Activated CD4-positive, CD25-positive, alpha-beta regulatory T cell treated with anti-CD3 and anti-CD28 coated beads, Interleukin-2, amount 50 U/mL, for 72 hours (primary cell): ENCODE measurements at places on chromosomes 5 and 9.

GRCh38 chr5:53019320-53019719, 30.2 kb downstream of the ITGA2 start:
- no peak for DNase-seq

- DNase-seq: no peak
These were observed 330.2 kb downstream of the OSTF1 start for GRCh38 chr9:75418518-75418917.

DNA sequence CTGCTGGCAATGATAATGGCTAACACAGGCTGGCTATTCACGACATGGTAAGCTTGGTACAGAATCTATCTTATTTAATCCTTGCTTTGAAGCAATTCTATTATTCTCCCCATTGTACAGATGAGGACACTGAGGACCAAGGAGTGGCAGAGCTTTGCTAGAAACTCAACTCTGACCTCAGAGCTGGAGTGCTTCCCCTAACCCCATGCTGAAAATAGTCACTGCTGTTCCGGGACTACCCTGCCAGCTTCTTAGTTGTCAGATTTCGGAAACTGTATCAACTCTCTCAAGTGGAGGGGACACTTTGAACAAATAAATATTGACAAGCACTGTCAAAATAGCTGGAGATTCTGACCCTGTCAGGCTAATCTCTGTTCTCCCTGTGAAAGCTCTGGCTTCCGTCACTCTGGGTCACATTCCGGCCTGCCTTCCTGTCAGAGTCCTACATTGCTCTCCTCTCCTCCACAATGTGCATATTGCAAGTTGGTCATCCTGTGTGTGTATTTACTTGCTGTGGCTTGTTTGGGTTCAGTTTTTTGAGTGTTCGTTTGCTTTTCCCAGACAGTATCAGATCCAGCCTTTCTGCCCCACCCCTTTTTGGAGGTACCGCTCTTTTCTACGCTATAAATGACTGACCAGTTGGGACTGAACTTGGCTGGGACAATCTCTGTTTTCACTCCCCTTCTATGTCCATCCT, 134.3 kb upstream of the MAP1B start:
- no peak for DNase-seq

DNA sequence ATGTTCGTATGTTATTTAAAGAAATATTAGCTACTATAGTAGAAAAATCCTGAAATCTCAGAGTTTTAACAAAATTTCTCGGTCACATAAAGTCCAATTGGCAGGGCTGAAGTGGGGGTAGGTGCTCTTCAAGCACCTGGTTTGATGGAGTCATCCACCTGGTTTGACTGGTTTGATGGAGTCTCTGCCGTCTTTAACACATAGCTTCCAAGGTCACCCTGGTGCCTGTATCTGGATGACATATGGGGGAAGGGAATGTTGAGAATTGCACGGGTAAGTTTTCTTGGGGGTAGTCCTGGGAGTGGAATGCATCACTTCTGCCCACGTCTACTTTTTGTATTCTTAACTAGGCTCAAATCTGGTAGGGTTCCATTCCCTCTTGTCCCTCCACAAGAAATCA, 351.2 kb downstream of the SH3GL2 start:
- no peak for DNase-seq

DNA sequence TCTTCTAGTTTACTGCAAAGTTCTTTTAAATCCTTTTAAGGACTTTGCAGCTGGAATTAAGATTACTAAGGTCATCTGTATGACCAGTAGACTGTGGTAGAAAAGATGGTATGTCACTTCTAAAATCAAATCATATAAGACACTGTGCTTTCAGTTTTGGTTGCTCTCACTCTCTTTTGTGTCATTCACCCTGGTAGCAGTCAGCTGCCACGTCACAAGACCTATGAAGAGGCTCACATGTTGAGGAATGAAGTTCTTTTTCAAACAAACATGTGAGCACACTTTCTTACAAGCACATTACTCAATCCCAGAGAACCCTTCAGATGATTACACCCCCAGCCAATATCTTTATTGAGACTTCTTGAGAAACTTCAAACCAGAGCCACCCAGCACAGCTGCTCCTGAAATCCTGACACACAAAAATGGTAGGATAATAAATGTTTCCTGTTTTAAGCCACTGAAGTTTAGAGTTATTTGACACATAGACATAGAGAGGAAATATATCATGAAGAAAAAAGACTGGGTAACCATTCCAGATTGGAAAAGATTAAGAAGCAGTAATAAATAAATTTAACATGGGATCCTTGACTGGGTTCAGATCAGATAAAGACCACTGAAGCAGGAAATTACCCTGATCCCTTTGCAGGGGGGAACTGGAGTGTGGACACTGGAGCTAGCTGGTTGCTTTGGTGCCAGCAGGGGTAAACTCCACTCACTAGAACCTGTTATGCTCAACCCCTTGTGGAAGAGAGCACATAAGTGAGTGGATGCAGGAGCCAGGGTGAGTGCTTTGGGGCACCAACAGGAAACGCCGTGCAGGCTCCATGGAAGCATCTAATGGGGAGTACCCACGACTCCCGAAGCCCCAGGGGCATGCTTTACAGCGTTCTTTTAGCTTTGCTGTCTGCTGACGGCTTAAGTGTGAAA, 64.1 kb downstream of the SLCO4C1 start:
- no peak for DNase-seq

DNA sequence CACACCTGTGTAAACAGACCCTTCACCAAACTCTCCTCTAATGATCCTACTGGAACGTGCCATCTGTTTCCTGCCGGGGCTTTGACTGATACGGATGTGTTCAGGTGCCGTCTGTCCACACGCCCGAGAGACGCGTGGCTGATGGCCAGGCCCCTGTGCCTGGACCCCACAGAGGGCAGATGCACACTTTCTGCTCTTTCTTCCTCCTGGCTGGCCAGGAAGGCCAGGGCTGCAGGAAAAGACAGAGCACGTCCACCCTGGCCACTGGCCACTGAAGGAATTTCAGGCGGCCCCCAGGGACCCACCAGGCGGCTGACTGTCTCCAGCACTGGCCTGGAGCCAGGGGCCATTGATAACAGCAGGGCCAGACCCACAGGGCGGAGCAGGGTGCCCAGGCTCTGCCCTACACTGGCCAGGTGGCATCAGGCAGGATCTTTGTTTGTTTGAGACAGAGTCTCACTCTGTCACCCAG, 3.6 kb upstream of the ENG start:
- DNase-seq: no peak

DNA sequence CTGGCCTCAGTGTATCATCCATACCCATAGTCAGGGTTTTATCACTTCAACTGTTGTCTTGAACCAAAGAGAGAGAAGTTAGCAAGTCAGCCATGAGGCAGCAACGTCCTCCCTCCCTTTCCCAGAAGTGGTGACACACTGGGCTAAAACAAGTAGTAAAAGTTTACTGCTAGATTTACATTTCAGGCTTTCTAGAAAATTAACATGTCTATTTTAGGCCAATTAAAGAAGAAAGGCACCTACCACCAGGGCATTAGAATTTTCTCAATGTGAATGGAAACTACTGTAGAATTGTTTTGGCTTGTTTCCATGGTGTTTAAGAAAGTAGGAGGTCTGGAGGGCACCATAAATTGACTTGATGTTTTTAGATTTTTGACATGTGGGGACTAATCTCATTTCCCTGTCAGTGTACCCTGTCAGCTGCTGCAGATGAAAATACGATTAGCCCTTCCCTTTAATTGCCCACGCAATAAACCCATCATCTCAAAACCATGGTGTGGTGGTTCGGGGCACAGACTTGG, 121.8 kb upstream of the ELL2 start:
- DNase-seq: no peak

DNA sequence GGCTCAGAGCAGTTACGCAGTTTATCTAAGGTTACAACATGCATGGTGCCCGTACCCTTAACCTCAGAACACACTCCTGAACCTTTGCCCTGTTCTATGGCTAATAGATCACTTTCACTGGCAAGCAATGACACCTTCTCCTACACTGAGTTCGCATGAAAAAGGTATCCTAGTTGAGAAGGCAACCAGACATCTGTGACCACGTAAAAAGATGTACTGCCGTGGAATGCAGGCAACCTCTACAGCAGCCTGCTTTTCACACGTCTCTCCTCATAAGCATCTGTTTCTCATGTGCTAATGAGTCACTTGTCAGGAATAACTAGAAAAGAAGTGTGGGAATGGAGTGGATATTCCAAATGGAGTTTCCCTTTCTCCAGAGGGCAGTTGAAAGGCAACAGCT, 71.4 kb downstream of the FBXO38 start:
- DNase-seq: no peak

DNA sequence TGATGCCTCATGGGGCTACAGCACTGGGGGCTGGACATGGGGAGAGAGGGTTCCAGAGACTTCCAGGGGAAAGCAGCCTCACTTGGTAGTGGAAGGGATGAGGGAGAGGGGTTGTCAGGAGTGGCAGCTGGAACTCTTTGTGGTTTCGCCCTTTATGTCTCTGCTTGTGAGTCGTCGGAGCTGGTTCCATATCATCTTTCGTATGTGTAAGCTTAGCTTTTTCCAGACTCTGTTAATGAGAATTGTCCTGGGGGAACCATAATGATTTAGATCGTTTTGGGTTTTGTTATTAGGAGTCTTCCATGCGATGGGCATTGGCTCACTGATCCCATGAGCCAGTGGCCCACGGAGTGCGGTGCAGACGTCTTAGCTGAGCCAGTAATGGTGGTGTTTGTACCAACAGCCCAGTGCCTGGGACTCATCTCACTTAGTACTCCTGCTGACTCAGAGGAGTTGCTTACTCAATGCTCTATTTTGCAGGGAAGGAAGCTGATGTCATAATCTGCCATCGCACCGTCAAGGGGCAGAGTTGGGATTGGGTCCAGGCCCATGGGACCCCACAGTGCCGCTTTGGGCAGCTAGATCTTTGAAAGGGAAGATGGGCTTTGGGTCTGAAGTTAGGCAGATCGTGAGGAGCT, 48.5 kb downstream of the NEK6 start:
- no peak for DNase-seq

GRCh38 chr9:32344551-32345182, 39.8 kb upstream of the ACO1 start:
- DNase-seq: no peak

DNA sequence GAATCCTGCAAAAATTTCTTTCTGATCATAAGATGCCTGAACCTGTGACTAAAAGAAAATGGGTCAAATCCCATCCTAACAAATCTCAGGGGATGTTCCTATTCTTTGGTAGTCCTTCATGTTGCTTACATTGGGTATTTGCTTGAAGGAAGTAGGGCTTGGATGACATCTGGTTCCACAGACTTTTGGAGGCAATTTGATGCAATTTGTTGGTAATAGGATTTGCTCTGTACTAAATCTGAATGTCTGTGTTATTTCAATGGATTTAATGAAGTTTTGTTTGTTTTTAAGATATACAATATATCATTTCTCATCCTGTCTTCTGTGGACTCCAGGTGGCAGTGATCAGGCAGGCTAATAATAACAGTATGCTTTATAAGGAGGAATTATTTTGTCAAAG, 457.9 kb downstream of the ZSWIM6 start:
- DNase-seq: no peak

DNA sequence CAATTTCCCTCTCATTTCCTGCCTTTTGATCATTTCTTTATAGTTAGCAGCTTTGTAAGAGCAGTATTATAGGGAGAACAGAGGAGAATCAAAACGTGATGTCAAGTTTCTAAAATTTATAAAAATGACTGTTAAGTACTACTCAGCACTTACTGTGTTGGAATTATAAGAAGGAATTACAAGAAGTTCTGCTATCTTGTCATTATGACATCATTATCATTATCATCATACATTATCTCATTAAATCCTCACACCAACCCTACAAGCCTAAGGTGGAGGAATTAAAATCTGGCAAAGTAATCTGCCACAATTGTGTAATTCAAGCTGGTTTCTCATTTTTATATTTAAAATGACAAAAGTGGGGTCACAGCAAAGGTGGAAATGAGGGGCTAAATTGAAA, 316.2 kb upstream of the CD180 start:
- DNase-seq: no peak

DNA sequence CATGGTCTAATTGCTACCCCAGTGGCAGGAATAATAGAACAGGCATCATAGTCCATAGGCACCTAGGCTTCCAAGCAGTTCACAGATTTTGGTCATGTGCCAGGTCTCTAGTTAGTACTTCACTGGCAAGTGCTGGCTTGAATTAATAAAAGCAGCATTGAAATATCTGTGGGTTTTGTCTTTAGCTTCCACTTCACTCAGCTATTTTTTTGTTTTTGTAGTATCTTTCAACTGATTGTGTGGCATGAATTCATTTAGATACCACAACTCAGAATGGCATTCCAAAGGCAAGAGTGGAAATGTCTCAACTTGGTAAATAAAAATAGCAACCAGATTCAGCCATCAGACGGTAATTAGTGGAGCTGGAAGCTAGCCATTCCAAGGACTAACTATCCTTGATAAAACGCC, 27.9 kb upstream of the ITGA2 start:
- no peak for DNase-seq

- no peak for DNase-seq
These were observed 52.8 kb upstream of the EGFL7 start for GRCh38 chr9:136609838-136610311.

- no peak for DNase-seq
These were observed 37.8 kb upstream of the CRB2 start for GRCh38 chr9:123318202-123318601.

DNA sequence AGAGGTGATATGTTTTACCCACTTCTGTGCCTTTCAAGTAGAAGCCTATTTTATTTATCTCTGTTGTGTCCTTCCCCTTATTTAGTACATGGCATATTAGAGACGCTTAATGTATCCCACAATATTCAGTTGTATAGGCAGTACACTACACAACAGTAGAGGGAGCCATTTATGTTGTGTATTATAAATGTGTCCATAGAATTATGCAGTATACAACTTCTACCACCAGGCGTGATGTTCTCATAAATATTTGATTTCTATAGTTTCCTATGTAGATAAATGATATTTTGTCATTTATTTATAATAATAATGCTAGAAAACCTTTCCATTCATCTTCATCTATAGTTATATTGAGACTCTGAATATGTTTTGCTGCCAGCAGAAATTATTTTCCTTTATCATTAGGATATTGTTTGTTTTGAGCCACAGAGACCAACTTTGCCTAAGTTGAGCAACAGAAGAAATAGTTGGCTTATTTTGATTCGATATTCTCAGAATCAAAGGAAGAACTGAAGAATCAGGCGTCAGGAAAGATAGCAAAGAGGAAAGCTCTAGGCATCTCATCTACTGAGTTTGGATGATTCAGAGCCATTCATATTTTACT, 81.7 kb downstream of the ADAMTS19 start:
- DNase-seq: no peak

GRCh38 chr5:94771742-94772141, 153.3 kb downstream of the SLF1 start:
- no peak for DNase-seq

GRCh38 chr5:16600397-16600796, 16.4 kb downstream of the RETREG1 start:
- no peak for DNase-seq

- no peak for DNase-seq
These were observed 97.9 kb upstream of the MAMDC2 start for GRCh38 chr9:69945671-69946141.
